ENCODE measurements at places on chromosomes 7 and 10.

DNA sequence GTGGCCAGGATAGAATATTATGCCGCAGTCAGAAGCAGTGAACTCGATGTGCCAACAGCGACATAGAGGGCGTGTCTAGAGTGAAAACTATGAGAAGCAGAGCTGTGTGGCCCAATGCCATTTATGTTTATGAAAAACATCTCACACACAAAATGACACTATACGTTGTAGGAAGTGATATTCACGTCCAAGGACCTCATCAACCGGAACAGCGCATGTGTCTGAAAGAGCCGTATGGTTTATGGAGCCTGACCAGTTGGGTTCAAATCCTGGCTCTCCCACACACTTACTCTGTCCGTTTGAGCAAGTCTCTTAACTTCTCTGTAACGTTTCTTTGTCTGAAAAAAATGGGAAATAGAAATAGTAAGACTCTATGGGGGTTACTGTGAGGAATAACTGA is 20.5 kb downstream of the TAS2R40 start:
- DNase-seq, result no peak

DNA sequence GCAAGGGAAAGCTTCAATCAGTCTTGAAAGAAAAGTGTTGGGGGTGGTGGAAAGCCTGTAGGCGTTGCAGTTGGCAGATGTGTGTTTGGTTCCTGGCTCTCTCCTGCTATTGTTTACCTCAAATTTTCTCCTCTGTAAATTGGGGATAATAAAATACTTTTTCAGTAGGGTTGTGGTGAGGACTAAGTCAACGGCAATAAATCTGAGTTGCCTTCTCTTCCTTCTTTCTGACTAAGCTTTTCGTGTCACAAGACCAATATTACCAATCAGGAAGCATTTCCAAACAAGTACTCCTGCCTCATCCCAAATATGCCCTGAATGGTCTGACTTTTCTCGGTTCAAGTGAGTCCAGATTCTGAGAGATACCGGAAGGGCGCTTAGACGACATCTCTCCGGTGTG is 54.0 kb downstream of the CREB5 start:
- DNase-seq, result peak; percentile 30

- DNase-seq, result no peak
Measured at GRCh38 chr7:137395420-137395819, 51.9 kb upstream of the PTN start.

GRCh38 chr7:94183289-94183749 is 179.2 kb upstream of the BET1 start:
- peak; percentile 100 for DNase-seq

DNA sequence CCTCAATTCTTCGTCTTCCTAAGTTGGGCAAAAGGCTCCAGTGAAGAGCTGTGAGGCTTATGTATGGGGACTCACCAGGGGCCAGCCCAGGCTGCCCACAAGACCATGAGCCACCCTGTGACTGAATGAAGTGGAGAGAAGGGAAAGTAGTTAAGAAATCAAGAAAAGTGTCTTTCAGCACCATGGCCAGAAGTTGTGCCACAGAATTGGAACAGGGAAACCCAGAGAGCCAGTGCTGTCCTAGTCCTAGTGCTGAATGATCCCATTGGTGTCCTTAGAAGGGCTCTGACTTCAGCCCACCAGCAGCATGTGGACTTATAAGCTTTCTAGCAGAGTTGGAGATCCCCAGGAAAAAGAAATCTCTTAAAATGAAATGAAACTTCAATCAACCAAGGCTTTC is 37.0 kb upstream of the CCSER2 start:
- peak; percentile 47 for DNase-seq

DNA sequence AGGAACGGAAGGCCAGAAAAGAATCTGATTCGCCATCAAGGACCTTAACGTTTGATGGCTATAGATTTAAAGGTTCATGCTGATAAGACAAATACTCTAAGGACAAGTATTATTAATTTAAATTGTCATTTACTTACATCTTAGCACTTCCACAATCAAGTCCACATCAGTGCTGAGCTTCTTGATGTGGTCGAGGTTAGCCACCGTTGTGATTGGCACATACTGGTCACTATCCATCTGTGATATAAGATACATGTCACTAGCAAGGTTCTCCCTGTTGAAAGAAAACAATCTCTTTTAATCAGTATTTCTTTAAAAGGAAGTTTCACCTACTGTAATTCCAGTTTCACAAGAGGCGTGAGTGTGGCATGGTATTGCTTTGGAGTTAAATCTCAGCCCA is 88.7 kb downstream of the LARP4B start:
- DNase-seq, result no peak

GRCh38 chr7:155774947-155775346 is 37.3 kb downstream of the SHH start:
- DNase-seq, result no peak

GRCh38 chr10:63436225-63436624 is 29.6 kb downstream of the JMJD1C start:
- DNase-seq, result no peak

GRCh38 chr7:146645383-146645976 is 528.9 kb downstream of the CNTNAP2 start:
- DNase-seq, result no peak

GRCh38 chr7:18189500-18190126 is 162.0 kb upstream of the PRPS1L1 start:
- no peak for DNase-seq

DNA sequence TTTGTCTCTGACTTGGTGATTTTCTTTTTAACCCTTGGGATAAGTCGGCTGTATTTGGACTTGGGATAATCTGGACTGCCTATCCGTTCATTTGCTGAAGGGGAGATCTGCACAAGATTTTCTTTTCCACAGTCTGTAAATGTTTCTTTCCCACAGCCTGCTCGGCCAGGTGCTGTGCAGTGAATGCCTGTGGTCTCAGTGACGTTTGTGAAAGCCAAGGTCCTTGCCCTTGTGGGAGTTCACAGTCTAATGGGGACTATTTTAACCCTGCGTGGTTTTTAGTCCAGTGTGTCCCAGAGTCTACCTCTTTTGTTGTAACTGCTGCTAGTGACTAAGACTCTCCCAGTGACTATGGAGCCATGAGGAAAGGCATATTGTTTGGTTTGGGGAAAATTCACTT is 8.9 kb downstream of the PNLIP start:
- DNase-seq, result no peak

DNA sequence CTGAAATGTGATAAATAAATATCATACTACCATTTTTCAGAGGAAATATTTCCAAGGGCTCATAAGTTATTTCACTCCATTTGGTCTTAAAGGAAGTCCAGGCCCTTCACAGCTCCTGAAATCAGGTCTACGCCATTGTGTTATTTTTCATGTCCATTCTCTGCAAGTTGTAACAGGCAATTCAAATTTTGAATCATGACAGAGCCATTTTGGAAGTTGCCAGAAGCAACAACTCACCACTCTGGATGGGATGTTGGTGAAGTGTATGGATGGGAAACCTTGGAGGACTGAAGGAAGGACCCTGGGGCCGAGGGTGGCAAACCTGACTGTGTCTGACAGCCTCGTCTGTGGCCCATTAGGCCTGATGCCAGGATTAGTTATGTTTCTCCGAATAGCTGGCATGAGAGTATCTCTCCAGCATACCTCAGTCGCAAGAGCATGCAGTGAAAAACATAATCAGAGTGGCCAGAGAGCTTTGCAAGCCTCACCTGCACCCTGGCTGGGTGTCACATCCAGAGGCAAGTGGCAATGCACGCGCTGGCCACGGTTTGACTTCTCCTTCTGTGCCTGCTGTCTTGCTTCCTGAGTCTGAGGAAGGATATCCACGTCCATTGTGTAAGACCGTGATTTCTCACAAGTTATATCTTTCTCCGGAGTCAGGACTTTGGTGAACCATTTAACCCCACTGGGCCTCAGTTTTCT is 87.1 kb downstream of the NRP1 start:
- no peak for DNase-seq

- DNase-seq, result no peak
Measured at GRCh38 chr10:31770307-31770902, 158.2 kb downstream of the ARHGAP12 start.

DNA sequence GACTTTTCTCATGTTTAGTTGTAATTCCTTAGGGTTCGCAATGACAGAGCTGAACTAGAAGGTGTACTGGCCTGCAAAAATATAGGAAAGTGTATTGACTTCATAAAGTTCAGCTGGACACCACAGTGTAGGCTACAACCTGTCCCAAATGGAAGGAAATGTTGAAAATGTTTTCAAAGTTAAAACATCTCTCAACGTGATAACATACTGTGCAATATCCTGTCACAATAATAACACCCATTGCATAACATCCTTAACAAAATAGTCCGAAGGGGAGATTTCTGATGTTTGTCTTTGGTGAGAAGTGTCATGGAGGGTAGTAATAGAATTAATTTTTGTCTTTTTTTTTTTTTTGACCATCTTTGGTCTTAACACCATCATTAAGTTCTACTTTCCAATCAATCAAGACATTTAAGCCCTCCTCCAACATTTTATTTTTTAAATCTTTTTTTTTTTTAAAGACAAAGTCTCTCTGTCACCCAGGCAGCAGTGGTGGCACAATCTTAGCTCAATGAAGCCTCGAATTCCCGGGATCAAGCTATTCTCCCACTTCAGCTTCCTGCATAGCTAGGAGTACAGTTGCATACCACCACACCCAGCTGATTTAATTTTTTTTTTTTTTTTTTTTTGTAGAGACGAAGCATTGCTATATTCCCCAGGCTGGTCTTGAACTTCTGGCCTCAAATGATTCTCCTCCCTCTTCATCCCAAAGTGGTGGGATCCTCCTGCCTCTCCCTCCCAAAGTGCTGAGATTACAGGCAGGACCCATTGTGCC is 45.7 kb downstream of the DYNC1I1 start:
- DNase-seq, result no peak

DNA sequence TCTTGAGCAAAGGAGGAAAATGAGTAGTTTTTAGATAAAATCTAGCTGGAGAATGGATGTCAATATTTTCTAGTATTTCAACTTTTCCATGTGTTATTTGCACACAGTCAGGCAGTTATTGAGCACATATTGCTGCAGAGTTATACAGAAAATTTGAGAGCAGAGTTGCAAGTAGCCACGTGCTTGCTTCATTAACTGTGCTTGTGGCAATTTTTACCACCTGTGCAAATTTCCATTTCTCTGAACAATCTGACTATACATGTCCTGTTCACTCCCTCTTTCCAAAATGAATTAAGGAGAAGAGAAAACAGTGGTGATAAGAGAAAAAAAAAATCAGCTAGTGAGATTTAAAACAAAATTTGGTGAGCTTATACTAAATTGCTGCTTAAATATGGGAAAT is 178.5 kb downstream of the TAX1BP1 start:
- no peak for DNase-seq

DNA sequence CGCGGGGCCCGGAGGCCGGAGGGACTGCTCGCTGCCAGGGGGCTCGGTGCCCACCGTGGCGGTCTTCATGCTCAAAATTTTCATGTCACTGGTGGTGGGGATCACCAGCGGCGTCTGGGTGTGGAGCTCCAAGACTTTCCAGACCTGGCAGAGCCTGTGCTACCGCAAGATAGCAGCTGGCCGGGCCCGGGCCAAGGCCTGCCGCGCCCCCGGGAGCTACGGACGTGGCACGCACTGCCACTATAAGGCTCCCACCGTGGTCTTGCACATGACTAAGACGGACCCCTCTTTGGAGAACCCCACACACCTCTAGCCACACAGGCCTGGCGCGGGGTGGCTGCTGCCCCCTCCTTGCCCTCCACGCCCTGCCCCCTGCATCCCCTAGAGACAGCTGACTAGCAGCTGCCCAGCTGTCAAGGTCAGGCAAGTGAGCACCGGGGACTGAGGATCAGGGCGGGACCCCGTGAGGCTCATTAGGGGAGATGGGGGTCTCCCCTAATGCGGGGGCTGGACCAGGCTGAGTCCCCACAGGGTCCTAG is 2.0 kb downstream of the FZD9 start:
- no peak for DNase-seq

GRCh38 chr7:38678698-38679054 is 47.5 kb upstream of the AMPH start:
- DNase-seq, result no peak

- no peak for DNase-seq
Measured at GRCh38 chr7:129740574-129741410, 129.3 kb downstream of the NRF1 start.

- no peak for DNase-seq
Measured at GRCh38 chr7:3056234-3057065, 12.8 kb upstream of the CARD11 start.

- DNase-seq, result peak; percentile 93
Measured at GRCh38 chr7:134562136-134562535, 13.2 kb downstream of the AKR1B15 start.

DNA sequence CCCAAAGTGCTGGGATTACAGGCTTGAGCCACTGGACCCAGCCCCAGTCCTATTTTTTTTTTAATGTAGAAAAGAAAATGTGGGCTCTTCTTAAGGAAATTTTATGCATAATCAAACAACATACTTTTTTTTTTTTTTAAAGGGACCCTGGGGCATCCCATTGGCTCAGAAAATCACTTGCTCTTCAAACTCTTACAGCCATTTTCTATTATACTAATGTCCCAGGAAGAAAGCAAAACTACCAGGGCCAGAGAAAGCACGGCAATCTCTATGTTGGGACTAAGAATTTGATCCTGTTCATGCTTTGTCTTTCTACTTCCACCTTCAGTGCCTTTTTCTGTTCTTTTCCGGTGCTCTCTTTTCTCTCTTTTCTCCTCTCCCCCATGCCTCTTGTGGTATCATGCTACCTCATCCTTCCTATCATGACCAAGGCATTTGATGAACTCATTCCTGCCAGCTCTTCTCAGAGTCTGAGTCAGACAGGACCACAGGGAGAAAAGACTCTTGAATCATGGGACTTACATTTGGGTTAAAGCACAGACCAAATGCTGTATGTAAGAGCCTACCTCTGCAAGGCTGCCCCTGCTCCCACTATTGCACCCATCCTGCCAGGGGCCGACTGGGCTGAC is 76.4 kb upstream of the CCNY start:
- peak; percentile 88 for DNase-seq

- no peak for DNase-seq
Measured at GRCh38 chr7:111568419-111568818, 6.1 kb upstream of the IMMP2L start.

DNA sequence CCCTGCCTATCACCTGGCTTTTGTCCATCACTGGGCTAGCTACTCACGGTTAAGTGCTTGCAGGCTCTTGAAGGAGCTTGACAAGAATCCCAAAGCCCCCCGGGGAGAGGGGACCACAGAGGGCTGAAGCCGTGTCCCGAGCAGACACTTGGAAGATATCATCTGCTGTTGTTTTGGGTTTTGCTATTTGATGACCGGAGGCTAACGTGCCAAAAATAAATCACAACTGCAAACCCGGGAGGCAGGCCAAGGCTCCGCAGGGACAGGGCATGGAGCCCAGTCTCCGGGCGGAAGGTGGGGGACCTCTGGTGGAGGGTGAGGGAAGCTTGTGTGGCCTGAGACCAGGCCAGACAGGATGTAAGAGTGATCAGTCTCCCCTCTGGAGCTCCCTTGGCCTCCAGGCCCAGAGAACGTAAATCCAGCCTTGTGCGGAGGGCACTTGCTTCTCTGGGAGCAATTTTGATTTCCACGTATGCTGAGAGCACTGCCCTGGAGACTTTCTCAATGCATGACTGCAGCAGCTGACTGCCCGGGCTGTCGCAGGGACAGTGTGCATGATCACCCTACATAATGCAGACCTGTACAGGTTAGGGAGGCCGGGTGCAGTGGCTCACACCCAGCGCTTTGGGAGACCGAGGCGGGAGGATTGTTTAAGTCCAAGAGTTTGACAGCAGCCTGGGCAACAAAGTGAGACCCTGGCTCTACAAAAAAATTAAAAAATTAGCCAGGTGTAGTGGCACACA is at the start of gene PHKG1:
TSS of gene PHKG1 (minus strand) at position 164 of the 743 bp plus-strand sequence. CDS start 4,011 bp downstream, outside the sequence.
- peak; percentile 91 for DNase-seq

GRCh38 chr10:5940807-5941218 is 36.5 kb downstream of the IL15RA start:
- no peak for DNase-seq

Data from AG10803 (cell line).